Gastroesophageal sphincter (tissue), 4 donors: ENCODE measurements at places on chromosomes 13 and 19.

DNA sequence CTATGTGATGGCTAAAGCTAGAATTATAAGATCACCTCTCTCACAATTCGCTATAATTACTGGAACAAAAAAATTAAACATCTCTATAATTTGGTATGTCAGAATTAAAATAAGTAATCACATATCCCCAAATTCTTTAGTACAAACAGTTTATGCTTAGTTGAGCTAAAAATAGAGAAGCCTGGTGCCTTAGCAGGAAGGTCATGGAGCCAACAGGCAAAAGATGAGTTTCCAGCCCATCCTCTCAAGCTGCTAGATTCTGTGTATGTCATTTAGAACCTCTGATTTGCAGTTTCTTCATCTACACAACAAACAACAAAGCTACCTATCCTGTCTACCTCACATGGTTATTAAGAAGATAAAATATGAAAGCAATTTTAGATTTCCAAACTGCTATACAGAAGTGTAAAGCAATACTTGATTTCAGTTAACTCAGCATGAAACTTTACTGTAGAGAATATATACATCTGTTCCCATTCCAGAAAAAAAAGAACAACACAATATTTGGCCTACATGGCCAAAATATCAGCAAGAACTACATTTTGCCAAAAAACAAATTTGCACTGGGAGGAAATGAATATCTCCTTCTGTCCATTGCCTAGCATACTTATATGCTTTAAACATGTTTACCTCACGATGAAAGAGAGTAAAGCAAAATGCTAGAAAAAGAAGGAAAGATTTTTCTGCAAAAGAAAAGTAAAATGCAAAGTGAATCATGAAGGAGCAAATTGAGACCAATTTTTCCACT lies 294.0 kb upstream of the MIR17HG start:
- ATAC-seq: no peak

- ATAC-seq: no peak
Measured at GRCh38 chr19:13864046-13864666, 12.8 kb upstream of the NANOS3 start.

- ATAC-seq: no peak
Measured at GRCh38 chr19:1366296-1366695, 17.4 kb upstream of the NDUFS7 start.

DNA sequence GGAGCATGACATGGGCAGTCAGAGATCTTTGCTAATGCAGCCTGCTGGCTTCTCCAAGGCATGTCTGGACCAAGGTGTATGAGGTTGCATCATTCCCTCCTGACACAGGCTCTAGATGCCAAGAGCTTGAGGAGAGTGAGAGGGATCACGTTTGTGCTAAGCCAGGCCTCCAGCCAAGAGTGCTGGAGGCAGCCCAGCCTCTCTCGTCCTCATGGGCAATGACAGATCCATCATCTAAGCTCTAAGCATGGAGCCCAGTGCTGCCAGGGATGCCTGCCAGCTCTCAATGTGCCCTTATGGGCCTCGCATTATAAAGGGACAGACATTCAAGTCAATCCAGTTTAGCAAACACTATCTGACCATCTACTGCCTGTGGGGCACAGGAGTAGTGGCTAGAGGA lies 136.3 kb upstream of the VSTM2B start:
- ATAC-seq: no peak

GRCh38 chr13:111955412-111956065 lies 111.4 kb upstream of the SOX1 start:
- no peak for ATAC-seq

DNA sequence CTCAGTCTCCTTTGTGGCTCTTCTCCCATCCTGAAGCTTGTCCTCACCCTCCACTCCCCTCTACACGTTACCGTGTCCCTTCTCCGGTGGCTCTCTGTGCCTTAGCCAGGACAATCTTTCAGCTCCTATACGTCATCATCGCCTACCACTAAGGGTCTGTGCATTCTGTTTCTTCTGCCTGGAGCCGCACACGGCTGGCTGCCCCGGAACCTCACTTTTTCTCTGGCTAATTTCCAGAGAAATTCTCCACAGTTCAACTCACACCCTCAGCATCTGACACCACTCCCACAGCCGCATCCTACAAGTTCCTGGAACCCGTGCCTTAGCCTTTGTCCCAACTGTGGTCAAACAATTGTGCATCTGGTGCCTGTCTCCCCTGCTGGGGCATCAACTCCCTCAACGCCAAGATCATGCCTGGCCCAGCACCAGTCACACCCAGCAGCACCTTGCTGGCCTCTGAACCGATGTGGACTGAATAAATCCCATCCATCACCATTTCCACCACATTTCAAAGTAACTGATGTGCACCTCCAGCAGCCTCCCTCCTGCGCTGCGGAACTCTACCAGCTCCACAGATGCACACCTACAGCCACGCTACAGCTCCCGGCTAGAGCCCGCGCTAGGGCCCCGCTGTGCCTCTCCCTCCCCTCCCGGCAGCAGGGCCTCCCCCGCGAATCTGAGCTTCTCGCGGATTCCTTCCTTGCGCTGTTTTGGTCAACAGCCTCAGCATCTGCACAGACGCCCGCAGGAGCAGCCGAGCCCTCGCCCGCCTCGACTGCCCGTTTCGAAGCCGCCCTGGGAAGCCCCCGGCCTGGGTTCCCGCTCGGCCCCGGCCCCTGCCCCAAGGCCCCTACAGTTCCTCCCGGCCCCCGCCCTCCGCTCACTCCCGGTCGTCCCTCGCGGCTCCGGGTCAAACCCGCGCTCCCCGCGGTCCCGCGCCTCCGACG lies 689 bp downstream of the DCUN1D2 start:
- ATAC-seq: peak; percentile 29

DNA sequence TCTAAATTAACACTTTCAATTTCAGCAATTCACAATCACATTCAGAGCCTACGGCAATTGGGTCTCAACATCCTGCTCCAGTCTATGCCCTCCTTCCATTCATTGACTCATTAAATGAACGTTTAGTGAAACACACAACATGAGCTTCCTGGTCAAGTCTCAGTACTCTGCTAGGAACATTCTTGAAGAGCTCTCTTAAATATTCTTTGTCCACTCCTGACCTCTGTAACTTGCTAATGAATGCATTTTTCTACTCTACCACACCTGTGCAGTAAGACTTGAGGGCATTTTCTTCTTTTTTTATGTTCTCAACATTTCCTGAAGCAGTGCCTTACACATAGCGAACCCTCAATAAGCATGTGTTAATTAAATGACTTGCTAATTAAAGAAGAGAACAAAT lies 168.6 kb downstream of the OXGR1 start:
- ATAC-seq: no peak

- no peak for ATAC-seq
Measured at GRCh38 chr19:1206864-1207450, 1.4 kb downstream of the STK11 start.

DNA sequence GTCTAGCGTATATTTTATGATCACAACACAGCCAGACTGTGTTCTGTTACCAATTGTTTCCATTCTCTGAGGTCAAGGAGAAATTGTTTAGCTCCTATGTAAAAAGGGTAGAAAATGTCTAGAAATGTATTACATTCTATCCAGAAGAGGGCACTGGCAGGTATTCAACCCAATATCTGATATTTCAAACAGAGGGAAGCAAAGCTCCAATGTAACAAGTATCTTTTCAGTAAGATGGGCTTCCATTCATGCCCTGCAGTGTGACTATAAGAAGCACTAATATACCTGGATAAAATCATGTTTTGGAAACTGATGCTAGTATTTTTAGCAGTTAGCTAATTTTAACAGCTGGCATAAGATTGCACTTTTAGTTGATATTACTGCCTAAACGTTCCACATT lies 312.7 kb downstream of the FGF14 start:
- no peak for ATAC-seq

- peak; percentile 63 for ATAC-seq
Measured at GRCh38 chr19:47663435-47663910, 49.7 kb upstream of the EHD2 start.

GRCh38 chr19:5743630-5744029 lies 23.2 kb downstream of the CATSPERD start:
- ATAC-seq: no peak

DNA sequence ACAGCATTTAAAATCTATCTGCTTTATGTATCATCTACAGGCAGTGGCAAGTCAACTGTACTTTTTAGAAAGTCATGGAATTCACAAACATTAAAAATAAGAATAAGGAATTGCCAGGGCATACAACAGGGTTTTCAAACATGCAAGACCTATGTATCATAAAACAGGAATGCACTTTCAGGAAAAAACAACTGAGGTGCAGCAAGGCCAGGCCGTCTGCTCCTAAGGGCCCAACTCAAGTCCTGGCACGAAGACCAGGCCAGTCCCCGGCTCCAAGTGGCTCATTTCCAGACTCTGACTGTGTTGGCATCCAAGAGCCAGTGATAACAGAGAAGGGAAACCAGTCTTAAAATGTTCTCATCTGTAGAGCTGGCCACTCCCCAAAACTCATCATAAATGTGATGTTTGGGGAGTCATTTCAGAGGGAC lies 7.1 kb downstream of the RFX2 start:
- peak; percentile 80 for ATAC-seq

DNA sequence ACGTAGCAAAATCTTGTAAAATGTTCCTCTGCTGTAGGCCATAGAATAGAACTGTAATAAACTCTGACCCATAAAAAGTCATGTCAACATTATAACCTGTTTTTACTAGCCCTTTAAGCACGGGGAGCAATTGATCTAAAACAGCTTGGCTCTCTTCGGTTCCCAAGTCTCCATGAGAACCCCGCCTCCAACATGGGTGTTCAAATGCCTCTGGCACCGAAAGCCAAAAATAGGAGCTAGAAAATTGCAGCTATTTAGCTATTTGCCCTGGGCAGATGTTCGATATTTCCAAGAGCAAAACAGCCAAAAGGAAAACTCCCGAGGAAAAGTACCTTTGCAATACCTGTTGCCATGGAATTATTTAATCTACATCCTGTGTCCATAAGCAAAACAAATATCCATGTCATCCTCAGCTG lies 563.1 kb downstream of the EFNB2 start:
- ATAC-seq: no peak

- no peak for ATAC-seq
Measured at GRCh38 chr19:3813473-3814392, 27.6 kb upstream of the MATK start.
